ENCODE measurements at places on chromosomes 12 and 14. TPM values are rescaled to one million over a fixed set of nuclear protein-coding genes. Genes with fewer than 3 reads are reported as not detected.

GRCh38 chr14:73058922-73059673, 764 bp downstream of the RBM25 start:
- no peak for DNase-seq

DNA sequence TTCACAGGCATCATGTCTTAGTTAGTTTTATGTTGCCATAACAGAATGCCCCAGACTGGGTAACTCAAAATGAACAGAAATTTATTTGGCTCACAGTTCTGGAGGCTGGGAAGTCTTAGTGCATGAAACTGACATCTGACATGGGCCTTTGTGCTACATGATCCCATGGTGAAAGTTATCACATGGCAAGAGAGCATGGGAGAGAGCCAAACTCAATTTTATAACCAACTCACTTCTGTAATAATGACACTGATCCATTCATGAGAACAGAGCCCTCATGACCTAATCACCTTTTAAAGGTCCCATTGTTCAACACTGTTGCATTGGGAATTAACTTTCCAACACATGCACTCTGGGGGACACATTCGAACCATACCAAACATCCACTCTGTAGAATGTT, 1015.1 kb downstream of the DIO2 start:
- DNase-seq, result no peak

DNA sequence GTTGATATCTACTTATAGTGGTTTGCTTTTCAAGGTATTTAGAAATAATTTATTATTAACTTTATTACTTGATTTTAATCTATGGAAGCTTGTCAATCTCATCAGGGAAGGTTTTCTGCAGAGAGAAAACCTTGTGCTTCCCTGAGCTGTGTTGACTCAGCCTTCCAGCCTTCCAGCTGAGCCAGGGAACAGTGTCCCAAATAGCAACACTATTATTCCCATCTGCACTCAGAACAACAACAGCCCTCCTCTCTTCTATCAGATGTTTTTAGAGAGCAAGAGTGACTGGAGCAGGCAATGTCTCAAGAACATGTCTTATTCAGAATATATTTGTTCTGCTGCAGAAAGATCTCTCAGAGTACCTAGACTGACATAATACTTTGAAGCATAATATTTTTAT, 389.9 kb upstream of the GARIN6 start:
- DNase-seq, result no peak

GRCh38 chr12:106308611-106309010, 6.1 kb downstream of the TCP11L2 start:
- DNase-seq, result no peak

The BCL2L14 gene
- 15.7 TPM for total RNA-seq

The LGR5 gene
- not detected for total RNA-seq

The CFAP54 gene
- 0.30 TPM for total RNA-seq

The PXN gene
- 49.8 TPM for total RNA-seq
